ENCODE measurements at places on chromosomes 11 and 22.

DNA sequence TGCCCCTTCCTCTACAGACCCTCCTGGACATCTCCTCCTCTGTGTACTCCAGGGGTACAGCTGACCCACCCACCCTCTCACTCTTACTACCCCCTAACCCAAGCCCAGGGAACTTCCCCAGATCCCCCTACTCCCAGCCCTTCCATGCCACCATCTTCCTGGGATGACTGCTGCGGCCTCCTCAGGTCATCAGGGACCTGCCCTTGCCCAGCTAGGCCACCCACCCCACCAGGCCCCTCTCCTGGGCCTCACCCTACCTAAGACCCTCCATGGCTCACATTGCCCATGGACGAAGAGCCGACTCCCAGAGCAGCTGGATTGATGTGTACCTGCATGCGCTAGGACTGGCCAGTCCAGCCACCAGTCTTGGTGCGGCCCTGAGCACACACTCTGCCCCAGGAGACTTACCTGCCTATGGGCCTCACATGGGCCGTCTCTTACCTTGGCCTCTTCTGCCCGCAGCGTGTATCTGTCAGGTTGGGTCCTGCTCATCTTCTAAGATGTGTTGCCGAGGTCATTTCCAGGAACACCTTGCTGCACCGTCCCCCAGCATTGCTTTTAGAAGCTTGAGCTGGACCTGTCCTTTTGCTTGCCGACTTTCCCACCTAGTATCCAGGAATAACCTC lies 2.0 kb upstream of the CLDN5 start:
- no peak for DNase-seq

- DNase-seq: no peak
Observed at GRCh38 chr11:77167111-77167626, 39.1 kb downstream of the MYO7A start.

GRCh38 chr22:41565403-41566054 lies 4.7 kb downstream of the CSDC2 start:
- DNase-seq: peak; percentile 90

DNA sequence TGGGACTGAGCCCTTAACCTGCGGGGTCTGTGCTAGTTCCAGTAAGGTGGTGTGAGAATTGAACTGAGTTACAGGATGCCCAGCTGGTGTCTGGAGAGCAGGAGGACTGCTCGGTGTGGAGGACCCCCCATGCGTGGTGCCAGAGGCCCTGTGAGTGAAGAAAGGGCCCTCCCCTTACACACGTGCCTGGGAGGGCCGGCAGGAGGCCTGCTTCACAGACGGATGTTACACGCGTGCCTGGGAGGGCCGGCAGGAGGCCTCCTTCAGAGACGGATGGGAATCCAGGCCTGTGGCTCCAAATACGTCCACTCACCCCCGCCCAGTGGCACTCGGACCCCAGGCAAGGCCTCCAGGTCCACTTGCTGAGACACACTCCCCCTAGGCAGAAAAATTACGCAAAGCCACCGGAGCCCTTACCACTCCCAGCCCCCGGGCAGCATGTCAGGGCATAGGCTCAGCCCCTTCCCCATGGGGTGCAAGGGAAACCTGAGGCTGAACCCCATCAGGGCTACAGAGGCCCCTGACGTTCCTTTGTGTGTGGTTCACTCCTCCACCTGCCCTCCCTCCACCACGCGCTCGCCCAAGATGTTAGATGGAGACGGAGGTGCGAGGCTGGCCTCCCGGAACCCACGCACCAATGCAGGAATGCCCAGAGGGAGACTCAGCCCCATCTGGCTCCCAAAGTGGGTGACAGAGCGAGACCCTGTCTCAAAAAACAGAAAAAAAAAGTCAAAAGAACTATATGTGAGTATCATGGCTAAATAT lies 227.8 kb downstream of the BRD1 start:
- no peak for DNase-seq

DNA sequence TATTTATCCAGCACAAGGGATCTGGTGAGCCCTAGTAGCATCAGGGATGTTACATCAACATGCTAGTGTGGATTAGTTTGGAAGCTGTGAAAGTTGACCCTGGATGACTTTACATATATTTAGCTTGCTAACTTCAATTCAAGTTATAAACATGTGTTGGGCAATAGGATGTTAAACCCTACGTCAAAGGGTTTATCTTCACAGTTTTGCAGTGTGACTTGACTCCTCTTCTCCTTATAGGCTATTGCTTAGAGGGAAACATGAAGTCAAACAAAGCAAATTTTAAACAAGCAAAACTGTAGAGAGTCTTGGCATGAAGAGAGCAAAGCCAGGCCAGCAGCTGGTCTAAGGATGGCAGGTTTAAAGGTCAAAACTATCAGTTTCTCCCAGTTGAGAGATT lies 11.3 kb upstream of the CTSC start:
- no peak for DNase-seq

- DNase-seq: no peak
Observed at GRCh38 chr11:59767225-59767611, 12.0 kb downstream of the STX3 start.

DNA sequence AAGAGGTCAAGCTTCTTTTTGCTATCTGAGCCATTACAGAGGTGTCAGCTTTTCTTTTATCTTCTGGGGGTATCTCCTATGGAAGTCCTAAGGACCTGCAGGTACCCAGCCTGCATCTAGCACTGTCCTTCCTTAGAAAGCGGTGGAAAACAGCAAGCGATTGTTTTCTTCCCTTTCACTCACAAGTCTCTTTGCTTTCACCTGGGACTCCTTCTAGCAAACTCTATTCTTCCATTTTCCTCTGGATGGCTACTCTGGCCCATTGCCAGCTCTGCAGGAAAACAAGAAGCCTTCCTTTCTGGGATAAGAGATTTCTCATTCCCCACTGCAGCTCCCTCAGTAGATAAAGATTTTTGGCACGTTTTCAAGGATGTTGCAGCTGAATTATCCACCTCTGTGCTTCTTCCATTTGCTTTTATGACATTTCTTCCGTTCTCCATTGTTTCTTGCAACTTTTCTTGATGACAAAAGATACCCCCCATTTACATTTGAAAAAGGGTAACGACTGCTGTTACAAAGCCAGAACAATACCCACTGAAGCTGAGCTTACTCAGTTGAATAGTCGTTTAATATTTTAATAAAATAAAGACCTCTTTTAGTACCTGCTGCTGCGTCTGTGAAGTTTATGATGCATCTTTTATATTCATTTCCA lies 40.2 kb upstream of the BDNF start:
- no peak for DNase-seq

- DNase-seq: no peak
Observed at GRCh38 chr11:15931497-15931896, 424.8 kb downstream of the SOX6 start.

- DNase-seq: no peak
Observed at GRCh38 chr11:19698493-19699292, 13.9 kb upstream of the NAV2 start.

GRCh38 chr22:27397954-27398342 lies 403.6 kb downstream of the MN1 start:
- DNase-seq: no peak

GRCh38 chr22:40334060-40334459 lies 12.2 kb upstream of the ADSL start:
- no peak for DNase-seq

DNA sequence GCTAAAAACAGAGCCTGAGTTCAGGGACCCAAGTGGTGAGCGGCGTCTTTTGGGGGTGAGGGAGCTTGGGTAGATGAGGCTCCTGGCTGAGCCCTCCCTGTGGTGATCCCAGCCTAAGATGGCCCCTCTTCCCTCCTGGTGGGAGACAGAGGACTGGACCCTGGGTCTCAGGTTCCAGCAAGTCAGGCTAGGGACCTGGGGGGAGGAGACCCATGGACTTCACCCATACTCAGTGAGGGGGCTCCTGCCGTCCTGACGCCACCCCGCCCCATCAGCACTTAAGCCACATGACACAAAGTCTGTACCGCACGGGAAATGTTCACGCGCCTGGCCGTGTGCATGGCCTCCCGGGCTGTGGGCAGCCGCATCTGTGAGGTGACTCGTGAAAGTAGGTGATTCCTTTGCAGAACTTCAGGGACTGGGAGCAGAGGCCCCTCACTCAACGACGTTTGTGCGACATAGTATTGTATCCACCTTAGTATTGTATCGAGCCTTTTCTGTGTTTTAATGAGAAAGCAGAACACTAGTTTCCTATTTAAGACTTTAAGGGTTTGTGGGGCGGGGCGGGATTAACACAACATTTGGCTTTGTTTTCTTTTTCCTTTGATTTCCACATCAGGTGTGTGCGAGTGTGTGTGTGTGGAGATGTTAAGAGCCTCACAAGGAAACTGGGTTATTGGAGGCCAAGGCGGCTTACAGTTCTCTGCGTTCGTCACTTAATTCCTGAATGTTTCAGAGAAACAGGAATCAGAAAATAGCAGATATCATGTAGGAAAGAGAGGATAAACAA lies 18.4 kb upstream of the TMEM191C start:
- DNase-seq: no peak

GRCh38 chr11:116730601-116731000 lies 42.2 kb downstream of the BUD13 start:
- no peak for DNase-seq

DNA sequence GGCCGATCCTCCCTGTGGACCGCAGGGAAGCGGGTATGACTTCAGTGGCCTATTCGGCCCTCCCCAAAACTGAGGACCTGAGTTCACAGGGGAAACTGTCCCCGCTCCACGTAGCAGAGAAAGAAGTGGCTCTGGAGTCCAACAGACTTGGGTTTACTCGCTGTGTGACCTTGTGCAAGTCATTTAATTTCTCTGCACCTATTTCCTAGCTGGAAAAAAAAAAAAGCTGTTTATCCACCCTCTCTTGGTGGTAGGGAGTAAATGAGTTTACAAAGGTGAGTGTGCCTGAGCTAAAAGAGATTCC lies 2.2 kb downstream of the SPON1 start:
- no peak for DNase-seq

GRCh38 chr11:95734009-95734572 lies 55.5 kb downstream of the FAM76B start:
- no peak for DNase-seq

DNA sequence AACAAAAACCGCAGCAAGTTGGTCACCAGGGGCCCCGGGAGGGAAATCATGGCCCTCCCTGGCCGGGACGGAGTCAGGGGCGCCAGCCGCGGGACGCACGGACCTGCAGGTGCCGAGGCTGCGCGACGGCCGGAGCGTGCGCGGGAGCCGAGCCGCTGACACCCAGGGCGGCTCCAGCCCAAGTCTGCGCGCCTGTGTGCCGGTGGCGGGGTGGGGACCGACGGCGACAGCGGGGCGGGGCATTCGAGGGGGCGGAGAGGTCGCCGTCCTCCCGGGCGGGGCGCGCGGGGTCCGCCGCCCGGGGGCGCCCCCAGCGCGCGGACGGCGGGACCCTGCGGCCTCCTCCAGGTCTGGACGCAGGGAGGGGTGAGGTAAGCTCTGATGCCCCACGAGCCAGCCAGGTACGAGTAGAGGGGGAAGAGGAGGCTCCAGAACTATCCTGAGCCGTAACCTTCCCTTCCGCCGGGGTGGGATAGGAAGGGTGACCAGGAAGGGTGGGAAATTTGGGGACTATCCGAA lies at the start of gene ESAM:
Gene ESAM (minus strand): TSS at position 186 of the 519 bp plus-strand sequence. CDS start 136 bp downstream, at position 50.
- DNase-seq: no peak

GRCh38 chr11:121514432-121515334 lies 61.9 kb upstream of the SORL1-AS1 start:
- DNase-seq: no peak

DNA sequence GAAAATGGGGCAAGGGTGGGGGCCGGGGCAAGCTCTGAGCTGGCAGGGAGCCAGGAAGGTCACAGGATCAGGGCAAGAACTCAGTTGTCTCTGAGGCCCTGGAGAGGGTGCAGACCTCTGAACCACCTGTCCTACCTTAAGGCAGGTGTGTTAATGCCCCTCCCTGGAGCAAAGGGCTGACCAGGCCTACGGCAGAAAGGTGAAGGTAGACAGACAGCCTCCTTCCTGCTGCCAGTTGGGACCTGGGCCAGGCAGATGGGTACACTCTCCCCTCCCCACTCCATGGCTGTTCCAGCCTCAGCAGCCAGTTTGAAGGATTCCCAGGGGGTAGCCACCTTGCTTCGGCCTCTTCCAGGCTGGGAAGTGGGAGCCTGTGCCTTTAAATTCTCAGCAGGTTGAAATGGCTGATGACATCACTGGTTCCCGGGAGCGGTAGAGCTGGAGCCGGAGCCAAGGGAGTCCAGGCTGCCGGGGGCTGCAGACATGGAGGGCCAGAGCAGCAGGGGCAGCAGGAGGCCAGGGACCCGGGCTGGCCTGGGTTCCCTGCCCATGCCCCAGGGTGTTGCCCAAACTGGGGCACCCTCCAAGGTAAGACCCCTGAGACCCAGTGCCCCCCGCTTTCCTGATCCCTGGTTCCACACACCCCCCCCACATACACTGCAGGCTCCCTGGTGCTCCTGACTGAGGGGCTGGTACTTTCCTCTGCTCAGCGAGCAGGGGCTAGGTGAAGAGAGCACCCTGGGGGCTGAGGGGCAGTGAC lies at the start of gene INPP5J:
Gene INPP5J (plus strand): TSS at position 435 of the 760 bp plus-strand sequence. CDS start 49 bp downstream, at position 484.
- peak; percentile 70 for DNase-seq
